ENCODE measurements at places on chromosomes 7 and 10. TPM values are rescaled to one million over a fixed set of nuclear protein-coding genes. Genes with fewer than 3 reads are reported as not detected.

Gene CYP26C1
- total RNA-seq, result 0.14 TPM

Gene FAM237B
- total RNA-seq, result not detected

DNA sequence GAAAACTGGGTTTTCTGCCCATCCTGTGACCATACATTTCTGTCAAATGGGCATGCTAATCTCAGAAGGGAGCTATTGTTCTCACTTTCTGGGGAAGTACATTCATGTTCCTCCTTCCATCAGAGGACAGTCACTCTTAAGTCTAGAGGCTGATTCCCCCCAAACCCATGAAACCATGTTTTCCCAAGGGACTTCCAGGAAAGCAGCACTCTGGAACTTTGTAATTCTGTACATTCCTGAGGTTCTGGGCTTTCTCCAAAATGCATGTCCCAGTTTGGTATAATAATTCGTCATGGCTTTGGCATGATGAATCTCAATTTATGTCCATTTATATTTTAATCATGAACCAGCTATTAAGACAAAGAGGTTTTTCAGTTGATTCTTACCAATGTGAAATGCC is 688.1 kb downstream of the LRMDA start:
- DNase-seq, result no peak
- no peak overlapping the region for H3K4me3 ChIP-seq
- no peak overlapping the region for H3K27ac ChIP-seq
- H3K4me1 ChIP-seq, result no peaks in the 10 kb centered on the region
- no peaks in the 10 kb centered on the region for H3K27me3 ChIP-seq

GRCh38 chr10:929960-930624 is 1.4 kb downstream of the LARP4B start:
- H3K4me1 ChIP-seq, result peaks cover 39% of the 10 kb centered on the region
- no peaks in the 10 kb centered on the region for H3K27me3 ChIP-seq
- H3K36me3 ChIP-seq, result peaks cover 5% of the 10 kb centered on the region
- peak overlapping the region; percentile 6 for H3K27ac ChIP-seq
- H3K4me3 ChIP-seq, result peak overlapping the region; percentile 64
- no peak for DNase-seq

GRCh38 chr10:17282311-17282710 is 54.3 kb downstream of the VIM start:
- no peak for DNase-seq
- H3K36me3 ChIP-seq, result no peaks in the 10 kb centered on the region
- H3K27me3 ChIP-seq, result no peaks in the 10 kb centered on the region
- H3K4me1 ChIP-seq, result no peaks in the 10 kb centered on the region

DNA sequence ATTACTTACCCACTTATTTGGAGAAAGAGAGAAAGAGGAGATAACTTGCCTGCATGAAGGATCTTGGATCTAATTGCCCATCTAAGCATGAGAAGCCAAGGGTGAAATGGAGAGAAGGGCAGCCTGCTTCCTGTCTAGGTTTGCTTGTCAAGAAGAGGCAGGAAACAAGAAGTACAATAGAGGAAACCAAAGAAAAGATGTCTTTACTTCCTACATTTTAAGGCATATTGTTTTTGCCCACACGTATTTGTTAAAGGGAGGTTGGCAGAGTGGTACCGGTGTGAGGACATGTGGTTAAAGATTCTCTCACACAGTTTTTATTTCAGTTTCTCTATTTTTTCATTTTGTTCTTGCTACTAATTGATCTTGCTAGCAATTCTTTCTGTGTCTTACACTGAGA is 6.0 kb upstream of the TAS2R38 start:
- no peak for DNase-seq
- peaks cover 11% of the 10 kb centered on the region for H3K4me1 ChIP-seq
- no peaks in the 10 kb centered on the region for H3K36me3 ChIP-seq
- H3K4me3 ChIP-seq, result no peak overlapping the region
- no peak overlapping the region for H3K27ac ChIP-seq

- DNase-seq, result no peak
- H3K36me3 ChIP-seq, result no peaks in the 10 kb centered on the region
- H3K4me1 ChIP-seq, result peaks cover 11% of the 10 kb centered on the region
Measured at GRCh38 chr10:110615057-110615747, 28.9 kb upstream of the RBM20 start.

GRCh38 chr7:135353832-135354231 is 120.2 kb downstream of the STRA8 start:
- no peaks in the 10 kb centered on the region for H3K36me3 ChIP-seq
- H3K27me3 ChIP-seq, result no peaks in the 10 kb centered on the region
- no peak overlapping the region for H3K4me3 ChIP-seq
- H3K27ac ChIP-seq, result no peak overlapping the region
- no peaks in the 10 kb centered on the region for H3K4me1 ChIP-seq

DNA sequence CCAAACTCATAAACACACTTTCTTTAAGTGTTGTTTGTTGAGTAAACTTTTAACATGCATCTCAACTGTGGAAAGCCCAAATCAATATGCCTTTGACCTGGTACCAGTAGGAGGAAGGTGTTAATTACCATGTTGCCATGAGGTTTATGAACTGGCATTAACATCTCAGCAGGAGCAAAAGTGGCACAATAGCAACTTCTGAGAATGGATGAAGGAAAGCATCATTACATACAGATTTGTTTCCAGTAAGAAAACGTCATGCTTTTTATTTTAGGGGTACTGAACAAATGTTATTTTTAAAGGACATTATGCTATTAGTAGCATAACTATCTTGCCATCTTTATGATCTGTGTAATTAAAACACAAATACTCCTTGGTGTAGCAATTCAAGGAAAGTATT is 51.1 kb downstream of the ARMC3 start:
- no peaks in the 10 kb centered on the region for H3K4me1 ChIP-seq
- no peaks in the 10 kb centered on the region for H3K36me3 ChIP-seq
- no peaks in the 10 kb centered on the region for H3K27me3 ChIP-seq
- no peak for DNase-seq
- H3K27ac ChIP-seq, result no peak overlapping the region
- H3K4me3 ChIP-seq, result no peak overlapping the region

Gene MRPS16
- 31.9 TPM for total RNA-seq

- H3K4me1 ChIP-seq, result no peaks in the 10 kb centered on the region
- no peaks in the 10 kb centered on the region for H3K36me3 ChIP-seq
- H3K27ac ChIP-seq, result no peak overlapping the region
- no peak for DNase-seq
Measured at GRCh38 chr10:72525277-72525676, 100.6 kb downstream of the MICU1 start.

DNA sequence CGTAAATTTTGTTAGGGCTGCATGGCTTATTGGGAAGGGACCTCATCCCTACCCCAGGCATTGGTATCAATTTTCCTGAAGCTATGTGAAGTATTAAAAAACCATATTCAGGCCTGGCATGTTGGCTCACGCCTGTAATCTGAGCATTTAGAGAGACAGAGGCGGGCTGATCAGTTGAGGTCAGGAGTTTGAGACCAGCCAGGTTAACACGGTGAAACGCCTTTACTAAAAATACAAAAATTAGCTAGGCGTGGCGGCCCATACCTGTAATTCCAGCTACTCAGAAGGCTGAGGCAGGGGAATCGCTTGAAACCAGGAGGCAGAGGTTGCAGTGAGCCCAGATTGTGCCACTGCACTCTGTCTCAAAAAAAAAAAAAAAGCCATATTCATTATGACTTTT is 7.1 kb downstream of the TASOR2 start:
- peaks cover 41% of the 10 kb centered on the region for H3K4me1 ChIP-seq
- no peak for DNase-seq
- no peak overlapping the region for H3K4me3 ChIP-seq
- no peaks in the 10 kb centered on the region for H3K27me3 ChIP-seq

GRCh38 chr7:37376386-37376785 is 72.3 kb downstream of the ELMO1 start:
- H3K4me1 ChIP-seq, result no peaks in the 10 kb centered on the region
- H3K27me3 ChIP-seq, result no peaks in the 10 kb centered on the region
